Effector memory CD4-positive, alpha-beta T cell (primary cell): ENCODE measurements at places on chromosomes 2 and 18.

- no peak for DNase-seq
Observed at GRCh38 chr2:144102386-144102785, 417.5 kb downstream of the ZEB2 start.

GRCh38 chr2:140275427-140275826, 1495.2 kb upstream of the NXPH2 start:
- DNase-seq = no peak

DNA sequence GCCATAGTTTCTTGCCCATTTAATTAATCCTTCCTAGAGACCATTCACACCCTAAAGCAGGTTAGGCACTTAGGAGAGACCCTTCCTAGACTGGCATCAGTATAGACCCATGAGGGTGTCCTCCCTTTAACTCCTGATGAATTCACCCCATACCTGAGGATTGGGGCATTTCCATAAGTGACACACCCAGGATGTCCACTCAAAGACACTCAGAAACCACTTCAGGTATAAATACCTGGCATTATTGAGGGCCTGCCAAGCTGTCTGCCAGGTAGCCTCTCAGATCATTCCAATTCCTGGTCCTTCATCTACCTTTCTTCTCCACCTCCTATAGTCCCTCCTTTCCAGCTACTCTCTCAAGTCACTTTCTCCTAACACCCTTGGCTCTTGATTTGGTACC, 57.5 kb upstream of the SLC14A2 start:
- no peak for DNase-seq

- no peak for DNase-seq
Observed at GRCh38 chr2:218270721-218271486, 585 bp downstream of the PNKD start.

DNA sequence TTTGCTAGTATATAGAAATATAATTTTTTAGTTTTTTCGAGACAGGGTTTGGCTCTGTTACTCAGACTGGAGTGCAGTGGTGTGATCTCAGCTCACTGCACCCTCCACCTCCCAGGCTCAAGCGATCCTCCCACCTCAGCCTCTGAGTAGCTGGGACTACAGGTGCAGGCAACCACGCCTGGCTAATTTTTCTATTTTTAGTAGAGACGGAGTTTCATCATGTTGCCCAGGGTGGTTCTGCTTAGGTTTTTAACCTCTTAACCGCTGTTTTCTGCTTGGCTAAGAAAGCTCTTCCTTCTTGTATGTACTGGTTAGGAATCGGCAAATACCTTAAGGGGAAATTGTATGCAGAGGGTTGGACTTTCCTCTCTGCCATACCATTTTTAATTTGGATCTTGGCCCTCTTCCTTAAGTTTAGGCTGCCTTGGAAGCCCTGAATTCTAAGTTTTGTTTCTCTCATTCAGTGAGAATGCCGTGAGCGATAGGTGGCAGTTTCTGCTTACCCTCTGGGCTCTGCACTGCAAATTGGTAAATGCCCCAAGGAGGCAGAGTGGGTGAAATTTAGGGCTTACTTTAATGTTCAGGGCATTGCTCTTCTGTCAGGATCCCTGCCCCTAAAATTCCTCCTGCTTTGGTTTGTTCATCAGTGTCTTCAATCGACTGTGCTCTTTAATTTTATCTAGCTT, 32.3 kb downstream of the EML6 start:
- DNase-seq = no peak

DNA sequence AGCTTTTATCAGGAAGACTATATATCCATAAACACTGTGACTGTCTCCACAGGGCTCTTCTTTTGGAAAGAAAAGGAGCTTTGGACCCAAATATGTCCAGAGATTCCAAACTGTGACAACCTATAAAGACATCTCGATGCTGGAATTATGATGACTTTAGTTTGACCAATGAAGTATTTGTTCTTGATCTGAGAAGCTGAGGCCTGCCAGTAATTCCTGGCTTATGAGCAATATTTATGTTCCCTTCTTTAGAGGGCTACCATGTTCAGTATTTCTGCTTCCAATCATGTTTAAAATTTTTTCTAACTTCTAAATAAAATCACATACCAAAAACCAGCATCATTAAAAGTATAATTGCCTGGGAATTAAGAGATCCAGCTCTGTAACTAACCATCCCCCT, 41.1 kb downstream of the FEZ2 start:
- DNase-seq = no peak

DNA sequence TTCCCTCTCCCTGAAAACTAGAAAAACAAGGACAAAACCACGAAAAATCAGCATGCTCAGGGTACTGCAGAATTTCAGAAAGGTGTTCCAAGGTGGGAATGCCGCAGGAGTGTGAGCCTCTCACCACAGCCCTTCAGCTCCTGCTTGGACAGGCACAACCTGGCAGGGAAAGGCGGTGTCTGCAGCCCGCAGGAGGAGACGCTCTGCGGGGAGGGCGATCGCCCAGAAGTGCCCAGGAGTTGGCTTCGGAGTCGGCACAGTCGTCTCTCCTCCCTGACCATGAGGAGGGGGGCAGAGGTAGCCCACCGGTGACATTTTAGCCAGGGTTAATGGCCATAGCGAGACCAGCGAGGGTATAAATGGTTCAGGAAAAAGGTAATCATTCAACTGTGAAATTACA, 57.2 kb downstream of the TMEM18 start:
- DNase-seq = no peak

GRCh38 chr18:37457341-37457740, 108.3 kb downstream of the CELF4 start:
- no peak for DNase-seq

- no peak for DNase-seq
Observed at GRCh38 chr18:73933685-73934084, 213.9 kb downstream of the FBXO15 start.

GRCh38 chr2:23449413-23449812, 64.4 kb downstream of the KLHL29 start:
- DNase-seq = no peak

- no peak for DNase-seq
Observed at GRCh38 chr18:48711651-48712486, 173.0 kb downstream of the CTIF start.

DNA sequence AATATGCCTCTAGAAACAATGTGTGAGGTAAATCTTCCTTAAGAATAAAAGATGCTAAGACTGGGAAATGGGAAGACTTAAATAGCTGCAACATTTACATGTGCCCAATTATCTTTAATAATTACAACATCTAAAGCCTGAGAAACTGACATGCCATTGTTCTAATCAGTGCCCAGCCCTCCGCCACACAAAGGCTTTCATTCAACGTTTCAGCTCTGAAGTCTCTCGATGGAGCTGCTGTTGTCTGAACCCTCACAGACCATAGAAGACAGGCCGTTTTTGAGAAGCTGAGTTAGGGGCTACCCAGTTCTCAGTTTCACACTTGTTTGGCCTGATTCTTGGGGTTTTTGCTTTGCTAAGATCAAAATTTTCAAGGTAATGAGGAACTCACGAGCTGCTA, 315.4 kb upstream of the CHST9 start:
- no peak for DNase-seq

GRCh38 chr18:6949800-6950586, 167.6 kb downstream of the LAMA1 start:
- no peak for DNase-seq

GRCh38 chr2:18987592-18988073, 370.8 kb downstream of the OSR1 start:
- DNase-seq = no peak

DNA sequence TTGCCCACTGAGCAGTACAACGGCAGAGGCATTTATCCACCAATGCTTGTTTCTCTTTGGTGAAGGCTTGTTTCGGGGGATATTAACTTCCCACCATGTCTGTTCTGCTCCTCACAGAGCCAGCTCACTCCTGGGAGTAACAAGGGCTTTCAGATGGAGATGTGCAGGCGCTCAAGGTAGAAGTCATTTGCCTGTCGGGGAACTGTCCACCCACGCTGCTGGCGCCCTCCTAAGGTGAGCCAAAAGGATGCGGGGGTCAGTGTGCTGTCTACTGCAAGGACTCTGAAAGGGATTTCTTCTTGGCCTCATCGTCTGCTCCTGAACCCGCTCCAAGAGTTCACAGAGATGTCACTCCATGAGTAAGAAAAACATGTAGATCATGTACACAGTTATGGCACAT, 57.0 kb upstream of the CYRIA start:
- no peak for DNase-seq

DNA sequence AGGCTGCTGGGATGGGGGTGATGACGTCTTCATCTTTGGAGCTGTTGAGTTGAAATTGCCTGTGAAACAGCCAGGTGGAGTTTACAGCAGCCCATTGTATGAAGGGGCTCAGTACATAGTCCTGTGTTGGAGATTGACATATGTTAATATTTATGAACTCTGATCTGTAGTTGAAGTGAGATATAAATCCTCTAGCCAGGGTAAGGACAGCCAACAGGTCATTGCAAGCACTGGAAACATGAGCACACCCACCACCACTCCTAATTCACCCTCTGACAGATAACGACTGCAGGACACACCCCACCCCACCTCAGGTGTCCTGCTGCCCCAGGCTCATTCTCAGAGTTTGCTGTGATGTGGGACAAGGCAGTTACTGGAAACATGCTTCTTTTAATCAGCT, 112.4 kb upstream of the TRIB2 start:
- DNase-seq = no peak

DNA sequence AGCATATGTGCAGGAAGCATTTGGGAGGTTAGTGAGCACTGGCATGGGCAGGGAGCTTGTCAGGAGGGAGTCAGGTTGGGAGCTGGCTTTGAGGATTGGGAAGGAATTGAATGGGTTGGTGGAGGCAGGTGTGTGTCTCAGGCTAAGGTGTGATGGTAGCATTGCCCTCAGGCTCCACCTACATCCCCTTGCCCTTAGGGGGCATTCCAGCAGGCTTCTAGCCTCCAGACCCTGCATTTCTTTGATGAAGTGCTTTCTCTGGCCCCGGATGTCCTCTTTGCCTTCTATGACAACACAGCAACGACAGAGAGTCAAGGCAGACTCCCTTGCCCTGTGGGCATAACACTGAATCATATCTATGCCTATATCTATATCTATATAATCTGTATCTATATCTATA, 13.5 kb downstream of the RHBDD1 start:
- no peak for DNase-seq

GRCh38 chr18:41060967-41061366, 894.1 kb upstream of the PIK3C3 start:
- DNase-seq = no peak

DNA sequence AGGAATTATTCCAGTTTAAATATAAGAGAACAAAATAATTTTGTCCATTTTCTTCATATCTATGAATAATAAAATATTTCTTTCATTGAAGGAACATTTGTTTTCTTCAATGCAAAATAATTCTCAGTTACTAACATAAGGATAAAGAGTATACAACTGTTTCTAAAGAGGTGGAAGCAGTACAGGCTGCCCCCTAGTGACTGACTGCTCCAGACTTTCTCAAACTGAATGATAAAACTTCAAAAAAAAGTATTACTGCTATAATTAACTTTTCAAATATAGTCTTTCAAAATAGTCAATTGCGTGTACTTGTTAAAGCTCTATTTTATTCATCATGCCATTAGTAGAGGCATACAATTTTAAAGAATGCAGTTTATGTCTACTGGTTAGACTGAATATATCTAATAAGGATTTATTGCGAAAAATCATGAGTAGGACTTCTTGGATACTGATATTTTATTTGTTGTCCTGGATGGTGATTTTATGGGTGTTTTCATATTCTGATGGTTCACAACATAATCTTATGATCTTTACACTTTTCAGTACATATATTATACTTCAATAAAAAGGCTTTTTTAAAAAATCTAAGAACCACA, 100.1 kb downstream of the WDPCP start:
- no peak for DNase-seq

GRCh38 chr18:21167641-21168377, 56.2 kb upstream of the ROCK1 start:
- DNase-seq = no peak

DNA sequence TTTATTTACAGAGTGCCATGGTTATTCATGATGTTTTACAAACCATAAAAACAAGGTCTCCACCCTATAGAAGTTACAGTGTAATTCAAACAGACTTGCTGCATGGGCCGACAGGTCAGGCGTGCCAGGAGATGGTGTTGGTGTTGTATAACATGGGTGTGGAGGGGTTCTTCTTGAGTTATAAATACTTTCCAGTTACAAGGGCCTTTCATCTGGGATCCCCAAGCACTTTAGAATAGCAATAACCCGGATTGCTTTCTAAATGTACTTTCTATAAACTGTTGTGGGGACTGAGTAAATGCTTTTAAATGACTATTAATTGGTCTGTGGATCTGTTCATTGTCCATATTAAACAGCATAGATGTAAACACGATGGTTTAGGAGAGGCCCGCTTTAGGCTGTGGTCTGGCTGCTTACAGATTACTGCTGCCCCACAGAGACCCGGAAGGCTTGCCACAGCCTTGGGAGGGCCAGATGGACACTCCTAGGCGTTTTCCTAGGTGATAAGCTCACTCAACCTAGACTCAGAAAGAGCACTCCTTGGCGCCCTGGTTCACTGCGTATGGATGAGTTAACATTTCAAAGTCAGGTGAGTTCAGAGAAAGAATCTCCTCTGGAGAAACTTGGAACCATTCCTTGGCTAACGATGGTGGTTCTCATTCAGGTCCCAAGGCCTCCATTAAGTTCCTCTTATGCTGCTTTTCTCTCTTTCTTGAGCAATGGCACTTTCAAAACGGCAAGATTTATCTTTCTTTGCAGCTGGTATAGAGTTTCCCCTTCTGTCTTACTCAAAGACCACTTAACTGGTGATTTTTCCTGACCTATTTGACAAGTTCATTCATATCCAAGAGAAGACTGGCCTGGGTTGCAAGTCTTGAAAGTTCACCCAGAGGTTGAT, 3.6 kb upstream of the KIAA2012 start:
- DNase-seq = no peak

- no peak for DNase-seq
Observed at GRCh38 chr2:49286045-49286444, 131.7 kb upstream of the FSHR start.
